ENCODE measurements at places on chromosomes 7 and 10.

DNA sequence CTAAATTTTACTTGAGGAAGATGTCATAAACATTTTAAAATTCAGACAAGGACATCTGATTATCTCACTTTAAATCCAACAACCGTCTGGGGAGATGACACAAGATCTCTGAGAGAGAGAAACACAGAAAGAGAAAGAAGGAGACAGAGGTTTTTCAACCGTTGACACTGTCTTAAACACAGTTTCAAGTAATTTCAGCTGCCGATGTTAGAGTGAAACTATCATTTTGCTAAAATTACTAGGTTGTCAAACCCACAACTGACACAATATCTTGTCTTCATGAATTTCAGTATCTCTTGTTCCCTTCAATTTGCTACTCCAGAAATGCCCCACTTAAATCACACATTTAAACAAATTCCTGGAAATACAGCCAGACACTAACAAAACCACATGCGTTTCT, 174.8 kb downstream of the RAPGEF5 start:
- no peak for DNase-seq

- peak; percentile 21 for DNase-seq
Measured at GRCh38 chr7:17274551-17275245, 23.8 kb upstream of the AHR start.

DNA sequence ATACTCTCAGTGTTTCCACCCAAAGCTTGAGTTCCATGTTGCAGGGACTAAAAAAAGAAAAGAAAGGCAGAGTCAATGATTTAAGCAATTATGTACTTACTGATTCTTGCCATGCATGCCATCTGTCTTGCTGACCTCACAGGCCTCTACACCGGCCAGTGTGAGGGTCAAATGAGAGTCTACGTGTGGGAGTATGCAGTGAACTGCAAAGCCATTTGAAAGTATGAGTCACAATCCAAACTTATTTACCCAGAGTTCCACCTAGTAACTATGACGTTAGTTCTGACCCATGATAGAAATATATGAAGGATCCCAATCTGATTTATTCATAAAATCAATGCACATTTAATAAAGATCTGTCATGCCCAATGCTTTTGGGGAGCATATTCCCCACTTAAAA, 26.5 kb downstream of the PDE1C start:
- no peak for DNase-seq

DNA sequence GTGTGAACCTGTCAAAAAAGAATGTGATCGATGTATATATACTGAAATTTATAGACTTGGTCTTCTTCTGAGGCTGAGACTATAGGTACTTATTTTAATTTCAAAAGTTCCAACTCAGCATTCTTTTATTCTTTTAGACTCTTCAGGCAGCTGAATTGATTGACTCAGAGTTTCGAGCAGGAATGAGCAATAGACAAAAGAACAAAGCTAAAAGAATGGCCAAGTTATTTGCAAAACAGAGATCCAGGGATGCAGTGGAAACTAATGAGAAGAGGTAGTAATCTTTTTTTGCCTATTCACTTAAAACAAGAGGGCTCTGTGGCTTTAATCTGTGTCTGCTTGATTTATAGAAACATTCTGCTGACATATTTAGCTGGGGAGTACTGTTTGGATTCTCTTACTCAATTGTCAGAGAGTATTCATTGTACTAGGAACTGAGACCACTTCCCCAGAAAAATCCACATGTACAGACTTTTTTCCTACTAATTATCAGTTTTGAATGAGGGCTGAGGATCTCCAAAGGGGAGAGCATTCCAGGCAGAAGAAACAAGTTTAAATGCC, 30.1 kb downstream of the BTAF1 start:
- DNase-seq = no peak

DNA sequence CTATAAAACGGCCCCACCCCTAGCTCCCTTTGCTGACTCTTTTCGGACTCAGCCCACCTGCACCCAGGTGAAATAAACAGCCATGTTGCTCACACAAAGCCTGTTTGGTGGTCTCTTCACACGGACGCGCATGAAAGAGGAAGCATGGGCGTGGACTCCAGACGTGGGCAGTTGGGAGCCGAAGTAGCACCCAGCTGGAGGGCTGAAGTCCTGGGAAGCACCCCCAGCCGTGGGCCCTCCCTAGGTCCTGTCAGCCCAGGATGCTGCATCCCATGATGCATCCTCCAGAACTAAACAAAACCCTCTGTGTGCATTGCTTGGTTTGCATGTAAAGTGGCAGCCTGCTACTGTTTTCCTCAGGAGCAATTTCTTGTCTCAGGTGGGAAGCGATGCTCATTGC, 62.1 kb upstream of the CFAP46 start:
- no peak for DNase-seq

DNA sequence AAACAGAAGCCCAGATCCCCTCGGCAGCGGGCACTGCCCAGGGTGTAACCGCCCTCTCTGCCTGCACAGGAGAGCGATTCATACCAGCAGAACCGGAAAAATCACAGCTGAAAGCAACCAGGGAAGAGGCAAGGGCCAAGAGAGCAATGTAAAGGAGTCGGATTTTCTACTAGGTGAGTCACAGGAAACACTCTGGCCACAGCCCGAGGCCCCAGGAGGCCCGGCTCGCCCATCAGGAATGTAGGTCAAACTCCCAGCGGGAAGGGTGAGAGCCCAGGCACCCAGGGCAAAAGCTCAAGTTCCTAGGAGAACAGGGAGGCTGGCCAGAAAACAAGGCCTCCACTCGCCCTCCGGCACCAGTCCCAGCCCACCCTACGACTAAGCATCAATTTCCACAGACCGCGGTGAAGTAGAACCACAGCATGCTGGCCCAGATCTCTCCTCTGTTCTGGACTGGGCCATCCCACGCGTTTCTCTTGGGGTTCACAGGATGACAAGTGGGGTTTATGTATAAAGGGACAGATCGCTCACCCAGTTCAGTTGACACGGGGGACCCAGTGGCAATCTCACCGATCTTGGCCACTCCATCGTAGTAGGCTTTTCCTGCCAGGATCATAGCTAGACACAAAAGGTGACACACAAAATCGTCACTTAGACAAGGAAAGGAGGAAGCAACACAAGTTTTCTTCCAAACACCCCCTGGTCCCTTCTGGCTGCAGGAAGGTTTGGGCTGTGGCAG, 46.2 kb downstream of the BAIAP2L1 start:
- no peak for DNase-seq

DNA sequence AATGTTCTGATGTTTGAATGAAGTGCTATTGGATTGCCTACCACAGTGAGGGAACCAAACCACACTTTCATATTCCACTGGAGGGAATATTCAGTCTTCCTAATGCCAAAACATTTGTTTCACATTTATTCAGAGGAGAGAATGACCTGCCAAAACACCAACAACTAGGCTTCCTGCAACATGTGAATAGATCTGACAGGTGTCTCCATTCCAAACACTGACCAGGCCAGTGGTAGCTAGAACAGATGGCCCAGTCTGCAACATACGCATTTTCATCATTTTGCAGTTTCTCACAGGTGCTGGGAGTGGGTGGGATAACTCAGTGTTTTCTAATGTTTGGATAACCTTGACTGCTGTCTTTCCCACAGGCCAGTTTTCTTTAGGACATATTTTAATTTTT, 110.0 kb downstream of the RELN start:
- no peak for DNase-seq

All from activated T-cell treated with anti-CD3 and anti-CD28 coated beads for 24 hours (primary cell).